NCI-H1436 (cell line): ENCODE measurements at places on chromosomes 6 and 20.
A peak's percentile ranks its signal among the peaks of the same experiment; 100 is the strongest.

- no peak for DNase-seq
These were observed 797.0 kb upstream of the GJE1 start for GRCh38 chr6:141335477-141336273.

GRCh38 chr6:139970591-139970991 lies 596.1 kb upstream of the CITED2 start:
- DNase-seq: no peak

DNA sequence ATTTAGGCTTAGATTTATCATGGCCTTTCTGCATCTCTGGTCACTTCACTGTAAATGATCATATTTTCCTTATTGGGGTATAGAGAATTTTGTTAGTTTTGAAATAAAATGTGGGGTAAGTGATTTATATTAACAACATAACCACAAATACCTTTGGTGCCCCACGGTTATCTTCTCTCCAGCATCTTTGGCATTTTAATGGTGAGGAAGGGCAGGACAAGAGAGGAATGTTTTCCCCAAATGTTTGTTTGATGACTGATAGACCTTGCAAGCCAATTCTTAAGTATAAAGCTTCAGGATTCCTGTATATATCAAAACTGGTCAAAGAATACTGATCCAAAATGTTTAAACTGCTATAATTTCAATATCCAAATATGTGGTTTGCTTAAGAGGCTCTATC lies 171.6 kb upstream of the SMLR1 start:
- DNase-seq: no peak

DNA sequence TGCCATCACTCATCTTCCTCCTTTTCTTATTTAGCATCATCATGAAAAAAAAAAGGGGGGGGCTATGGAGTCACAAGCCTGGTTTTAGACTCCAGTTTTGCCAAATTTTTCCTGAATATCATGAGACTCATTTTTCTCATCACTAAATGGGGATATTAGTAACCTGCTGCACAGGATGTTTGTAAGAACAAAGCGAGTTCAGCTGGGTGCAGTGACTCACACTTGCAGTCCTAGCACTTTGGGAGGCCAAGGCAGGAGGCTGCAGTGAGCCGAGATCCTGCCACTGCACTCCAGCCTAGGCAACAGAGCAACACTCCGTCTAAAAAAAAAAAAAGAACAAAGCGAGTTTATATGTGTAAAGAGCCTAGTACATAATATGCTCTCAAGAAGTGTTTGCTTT lies 82.8 kb downstream of the TFAP2A start:
- DNase-seq: no peak

DNA sequence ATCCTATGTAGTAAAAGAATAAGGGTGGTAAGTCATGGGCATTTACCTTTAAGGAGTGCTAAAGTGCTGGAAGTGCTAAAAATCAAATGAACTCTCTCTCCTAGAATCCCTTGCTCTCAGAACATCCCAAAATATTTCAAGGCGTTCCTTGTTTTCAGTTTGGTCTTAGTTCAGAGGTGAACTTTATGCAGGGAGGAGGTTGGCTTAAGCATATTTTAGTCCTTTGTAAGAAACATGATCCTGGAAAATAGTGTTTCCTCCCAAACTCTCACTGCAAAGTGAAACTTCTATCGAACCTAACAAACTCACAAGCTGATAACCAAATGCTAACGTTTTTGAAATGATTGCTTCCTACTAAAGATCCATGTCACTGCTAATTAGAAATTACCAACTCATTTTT lies 231.4 kb downstream of the FOXC1 start:
- DNase-seq: no peak

GRCh38 chr6:164308339-164308738 lies 893.8 kb downstream of the QKI start:
- DNase-seq: no peak

- peak; percentile 0 for DNase-seq
These were observed 153.3 kb upstream of the ARG1 start for GRCh38 chr6:131419702-131420101.

DNA sequence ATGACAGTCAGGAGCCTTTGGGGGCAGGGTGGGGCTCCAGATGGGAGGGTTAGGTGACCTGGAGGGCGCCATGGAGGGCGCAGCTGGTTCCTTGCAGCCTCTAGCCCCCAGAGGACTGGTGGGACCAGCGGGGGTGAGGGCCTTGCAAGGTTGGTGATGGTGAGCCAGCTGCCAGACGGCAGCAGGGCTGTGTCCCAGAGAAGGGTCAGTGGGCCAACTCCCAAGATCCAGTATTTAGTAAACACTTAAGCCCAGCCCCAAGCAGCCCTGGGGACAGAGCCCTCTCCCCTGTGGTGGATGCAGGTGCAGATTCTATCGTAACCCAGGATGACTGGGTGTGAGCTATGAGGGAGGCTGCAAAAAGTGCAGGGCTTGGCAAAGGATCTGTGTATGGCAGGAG lies 201.5 kb upstream of the RNF24 start:
- no peak for DNase-seq

- no peak for DNase-seq
These were observed 368.2 kb downstream of the EPM2A start for GRCh38 chr6:145367149-145367548.

GRCh38 chr20:22502731-22503191 lies 81.6 kb downstream of the FOXA2 start:
- DNase-seq: no peak

GRCh38 chr6:128007658-128008057 lies 106.8 kb upstream of the THEMIS start:
- no peak for DNase-seq

DNA sequence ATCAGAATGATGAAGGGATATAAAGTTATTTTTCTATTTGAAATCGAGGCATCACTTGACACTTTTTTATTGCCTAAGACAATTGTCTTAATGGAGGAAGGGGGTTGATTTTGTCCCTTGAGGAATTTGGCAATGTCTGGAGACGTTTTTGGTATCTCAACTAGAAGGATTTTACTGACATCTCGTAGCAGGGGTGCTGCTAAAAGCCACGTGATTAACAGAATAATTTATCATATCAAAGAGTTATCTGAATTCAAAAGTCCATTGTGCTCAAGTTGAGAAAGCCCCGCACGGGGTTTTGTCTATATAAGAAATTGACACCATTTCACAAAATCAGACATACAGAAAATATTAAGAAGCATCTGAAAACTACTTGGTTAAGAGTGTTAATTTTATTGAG lies 1.5 kb upstream of the TAAR6 start:
- DNase-seq: no peak

DNA sequence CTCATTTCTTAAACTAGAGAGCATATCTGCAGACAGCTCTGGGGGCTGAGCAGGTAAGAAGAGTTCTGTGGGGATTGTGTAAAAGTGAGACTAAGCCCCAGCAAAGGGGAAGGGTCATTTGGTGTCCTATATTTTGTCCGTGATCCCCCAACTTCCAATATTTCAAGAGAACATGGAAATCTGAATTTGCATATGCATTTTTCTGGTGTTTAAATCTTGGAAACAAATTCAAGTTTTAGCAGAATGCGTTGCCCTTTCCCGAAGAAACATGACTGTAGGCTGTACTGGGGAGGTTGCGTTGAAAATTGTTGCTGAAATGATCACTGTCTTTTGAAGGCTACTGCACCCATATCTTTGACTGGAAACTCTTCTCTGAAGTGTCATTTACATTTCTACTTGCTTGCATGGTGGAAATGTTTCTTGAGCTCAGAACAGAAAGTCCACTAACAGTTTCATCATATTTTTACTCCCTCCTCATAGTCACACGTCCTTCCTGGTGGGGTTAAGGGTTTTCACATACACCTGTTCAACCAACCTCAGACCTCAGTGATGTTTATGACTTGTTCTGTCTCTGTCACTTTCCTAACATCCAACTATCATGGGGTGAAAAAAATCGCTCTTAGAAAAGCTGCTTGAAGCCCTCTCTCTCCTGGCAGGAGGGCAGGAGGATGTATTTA lies 140.3 kb downstream of the BCAS1 start:
- no peak for DNase-seq

- no peak for DNase-seq
These were observed 141.2 kb downstream of the NRN1 start for GRCh38 chr6:5865506-5866031.

DNA sequence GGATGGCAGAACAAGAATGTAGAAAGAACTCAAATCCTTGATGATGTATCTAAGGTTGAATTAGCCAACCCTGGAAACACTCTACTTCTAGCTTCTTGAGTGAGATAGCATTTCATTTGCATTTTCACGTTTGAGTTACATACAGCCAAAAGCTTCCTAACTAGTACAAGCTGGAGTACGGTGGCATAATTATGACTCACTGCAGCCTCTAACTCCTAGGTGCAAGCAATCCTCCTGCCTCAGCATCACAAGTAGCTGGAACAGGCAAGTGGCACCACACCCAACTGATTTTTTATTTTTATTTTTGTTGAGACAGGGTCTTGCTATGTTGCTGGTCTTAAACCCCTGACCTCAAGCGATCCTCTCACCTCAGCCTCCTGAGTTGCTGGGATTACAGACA lies 36.5 kb upstream of the STK35 start:
- no peak for DNase-seq

GRCh38 chr6:35585658-35586057 lies 73.0 kb upstream of the TULP1 start:
- DNase-seq: no peak

DNA sequence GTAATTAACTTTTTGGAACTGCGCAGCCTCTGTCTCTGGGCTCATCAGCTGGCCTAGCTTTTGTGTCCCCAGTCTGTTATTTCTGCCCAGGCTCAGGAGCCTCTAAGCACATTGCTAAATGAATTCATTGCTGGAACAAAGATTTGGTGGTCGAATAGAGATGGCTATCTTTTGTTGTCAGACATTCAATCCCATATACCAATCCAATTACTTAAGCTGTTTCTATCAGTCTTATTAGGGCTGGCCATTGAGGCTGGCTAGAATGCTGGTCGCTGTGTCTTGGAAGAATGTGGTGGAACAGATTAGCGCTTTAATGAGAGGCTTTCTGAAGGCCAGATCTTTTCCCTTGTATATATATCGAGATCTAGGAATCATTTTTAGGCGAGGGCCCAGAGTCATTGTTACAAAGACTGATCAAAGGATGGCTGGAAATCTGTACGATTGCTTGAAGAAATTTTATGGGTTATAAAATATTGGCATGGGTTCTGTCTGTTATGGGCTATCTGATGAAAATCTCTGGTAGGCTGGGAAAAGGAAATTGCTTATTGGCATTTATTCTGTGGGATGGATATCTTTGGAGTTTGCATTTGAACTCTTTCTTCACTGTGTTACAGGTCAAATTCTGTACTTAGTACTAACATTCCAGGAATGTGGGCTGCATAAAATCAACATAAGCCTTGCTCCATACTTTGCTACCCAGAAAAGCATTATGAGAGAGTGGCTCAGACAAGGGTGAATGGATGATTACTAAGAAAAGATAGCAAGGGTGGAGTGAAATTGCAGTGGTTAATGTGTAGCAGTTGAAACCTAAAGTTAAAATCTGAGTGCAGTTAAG lies 34.8 kb upstream of the JAG1 start:
- DNase-seq: no peak

- DNase-seq: no peak
These were observed 86.6 kb upstream of the SAMD5 start for GRCh38 chr6:147421903-147422302.

GRCh38 chr6:148892247-148892646 lies 145.4 kb downstream of the UST start:
- no peak for DNase-seq

- DNase-seq: no peak
These were observed 460.4 kb upstream of the MARCKS start for GRCh38 chr6:113396730-113397129.

GRCh38 chr6:87250019-87250418 lies 72.4 kb upstream of the SMIM8 start:
- DNase-seq: no peak

- DNase-seq: no peak
These were observed 53.6 kb upstream of the CST7 start for GRCh38 chr20:24895431-24895830.

DNA sequence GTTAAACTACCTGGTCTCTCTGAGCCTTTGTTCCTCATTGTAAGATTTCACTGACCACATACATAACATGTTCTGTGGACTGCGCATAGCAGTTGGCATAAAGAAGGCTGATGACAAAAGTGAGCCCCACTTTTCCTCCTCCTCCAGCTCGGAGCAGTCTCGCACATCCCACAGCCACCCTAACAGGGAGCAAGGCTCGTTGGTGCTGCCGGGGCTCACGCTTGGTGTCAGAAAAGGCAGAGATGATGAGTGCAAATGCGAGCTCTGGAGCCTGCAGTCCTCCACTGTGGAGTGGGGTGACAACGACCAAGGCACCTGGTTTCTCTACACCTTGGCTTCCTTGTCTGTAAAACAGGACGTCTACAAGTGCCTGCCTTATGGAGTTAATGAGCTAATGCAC lies 9.7 kb downstream of the TGM3 start:
- peak; percentile 69 for DNase-seq

DNA sequence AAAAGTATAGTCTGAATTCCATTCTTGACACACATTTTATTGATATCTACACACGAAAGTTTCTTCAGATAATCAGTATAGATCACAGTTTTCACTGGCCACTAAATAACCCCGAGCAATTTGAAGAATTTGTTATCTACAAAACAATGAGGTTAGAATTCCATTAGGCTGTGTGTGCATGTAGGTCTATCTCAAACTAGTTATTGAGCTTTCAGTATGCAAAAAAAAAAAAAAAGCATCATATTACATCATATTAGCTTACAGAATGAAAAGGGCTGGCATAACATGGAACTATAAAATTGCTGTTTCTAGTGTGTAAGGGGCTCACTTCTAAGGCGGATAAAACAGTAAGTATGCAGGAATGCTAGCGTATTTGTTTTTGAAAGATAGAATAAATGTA lies 59.5 kb upstream of the ADGRG6 start:
- DNase-seq: no peak

GRCh38 chr6:44062771-44063560 lies 64.3 kb downstream of the MRPL14 start:
- DNase-seq: no peak

DNA sequence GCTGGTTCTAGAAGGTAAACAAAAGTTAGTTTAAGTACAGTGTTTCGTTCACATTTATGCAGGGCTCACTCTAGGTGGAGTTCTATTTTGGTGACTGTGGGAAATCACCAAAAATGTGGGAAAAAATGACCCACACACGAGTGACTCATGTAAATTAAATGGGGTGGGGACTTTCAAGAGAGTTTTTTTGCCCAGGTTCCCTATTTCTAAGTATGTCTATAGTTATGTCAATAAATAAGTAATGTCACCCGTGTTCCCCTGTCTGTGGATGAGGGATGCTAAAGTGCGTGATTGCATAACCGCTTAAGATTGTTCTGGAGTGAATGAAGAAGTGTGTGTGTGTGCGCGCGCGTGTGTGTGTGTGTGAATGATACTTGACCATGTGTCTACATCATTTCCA lies 69.1 kb downstream of the MYB start:
- no peak for DNase-seq

GRCh38 chr6:131890091-131890490 lies 61.1 kb downstream of the CCN2 start:
- no peak for DNase-seq

- peak; percentile 4 for DNase-seq
These were observed 52.1 kb upstream of the BEND6 start for GRCh38 chr6:56902641-56903464.
